Activated T-cell treated with anti-CD3 and anti-CD28 coated beads, Interleukin-2, amount 50 U/mL, for 48 hours (primary cell): ENCODE measurements at places on chromosomes 2 and 18.

DNA sequence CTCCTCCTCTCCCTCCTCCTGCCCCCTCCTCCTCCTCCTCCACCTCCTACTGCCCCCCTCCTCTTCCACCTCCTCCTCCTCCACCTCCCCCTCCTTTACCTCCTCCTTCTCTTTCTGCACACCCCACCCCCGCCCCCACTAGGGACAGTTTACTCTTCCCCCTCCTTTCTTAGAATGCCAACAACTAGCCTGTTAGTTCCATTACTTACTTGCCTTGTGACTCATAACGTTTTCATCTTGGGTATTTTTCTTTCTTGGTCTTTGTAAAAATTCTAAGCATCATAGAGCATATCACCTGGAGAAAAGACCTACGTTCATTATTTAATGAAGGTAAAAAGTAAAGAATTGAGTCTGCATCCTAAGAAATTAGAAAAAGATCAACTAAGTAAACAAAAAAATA, 165.3 kb downstream of the NEDD4L start:
- no peak for DNase-seq

DNA sequence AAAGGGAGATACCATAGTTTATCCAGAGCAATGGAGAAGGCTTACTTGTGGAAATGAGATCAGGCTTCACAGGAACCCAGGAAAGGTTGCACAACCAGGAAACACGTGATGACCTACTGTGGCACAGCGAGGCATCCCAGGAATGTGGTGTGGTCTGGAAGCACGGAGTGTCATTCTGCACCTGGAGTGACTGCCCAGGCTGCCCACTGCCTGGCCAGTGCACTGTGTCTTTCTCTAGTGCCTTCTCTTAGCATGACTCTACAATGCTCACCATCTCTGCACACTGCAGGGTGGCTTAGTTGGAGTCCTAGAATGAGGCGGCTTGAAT, 48.9 kb downstream of the CHST9 start:
- no peak for DNase-seq

DNA sequence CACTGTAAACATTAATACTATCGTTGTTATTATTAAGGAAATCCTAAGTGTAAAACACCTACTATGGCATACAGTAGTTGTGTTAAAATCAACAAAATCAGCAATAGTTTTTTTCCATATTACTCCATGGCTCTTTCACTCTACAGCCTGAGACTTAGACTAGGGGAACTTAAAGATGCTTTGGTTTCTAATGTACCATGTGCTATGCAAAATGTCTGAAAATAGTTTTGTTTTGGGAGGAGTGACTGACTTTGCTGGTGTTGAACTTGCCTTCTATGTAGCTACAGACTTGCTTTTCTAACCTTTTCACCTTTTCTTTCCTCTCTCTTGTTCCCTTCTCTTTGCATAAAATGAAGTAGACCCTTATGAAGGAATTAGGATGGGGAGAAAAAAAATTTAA, 159.0 kb upstream of the CCDC195 start:
- DNase-seq: no peak

- peak; percentile 84 for DNase-seq
Measured at GRCh38 chr18:3665780-3666525, 216.0 kb downstream of the TGIF1 start.

DNA sequence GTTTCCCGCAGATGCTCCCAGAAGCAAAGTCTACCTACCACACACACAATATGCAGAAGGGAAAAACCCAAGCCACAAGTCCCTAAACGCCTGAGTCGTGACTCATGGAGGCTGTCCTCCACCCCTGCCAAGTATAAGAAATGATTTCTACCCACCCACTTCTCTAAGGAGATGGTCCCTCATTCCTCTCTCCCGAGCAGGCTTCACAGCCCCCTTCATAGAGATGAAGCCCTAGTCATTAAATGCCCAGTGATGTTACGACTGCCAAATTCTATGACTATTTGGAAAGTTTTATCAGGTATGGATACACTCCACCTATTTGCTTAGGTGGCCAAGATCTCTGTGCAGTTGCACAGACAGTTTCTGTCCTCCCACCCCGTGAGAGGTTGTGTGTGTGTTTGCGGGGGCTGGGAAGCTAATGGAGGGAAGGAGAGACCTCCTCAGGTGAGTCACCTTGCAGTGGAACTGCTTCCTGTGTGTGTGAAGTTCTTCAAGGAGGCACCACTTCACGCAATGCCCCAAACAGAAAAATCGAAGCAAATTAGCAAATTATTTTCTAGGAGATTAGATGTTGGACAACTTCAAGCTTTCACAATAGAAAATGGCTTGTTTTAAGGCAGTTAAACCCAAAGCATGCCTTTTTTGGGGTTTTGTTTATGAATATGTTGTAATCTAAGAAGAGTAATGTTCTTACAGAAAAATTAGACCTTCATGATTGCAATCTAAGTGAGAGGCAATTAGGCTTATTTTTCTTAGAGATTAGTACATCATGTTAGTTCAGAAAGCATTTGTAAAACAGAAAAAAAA, 175.2 kb downstream of the TGIF1 start:
- peak; percentile 81 for DNase-seq

DNA sequence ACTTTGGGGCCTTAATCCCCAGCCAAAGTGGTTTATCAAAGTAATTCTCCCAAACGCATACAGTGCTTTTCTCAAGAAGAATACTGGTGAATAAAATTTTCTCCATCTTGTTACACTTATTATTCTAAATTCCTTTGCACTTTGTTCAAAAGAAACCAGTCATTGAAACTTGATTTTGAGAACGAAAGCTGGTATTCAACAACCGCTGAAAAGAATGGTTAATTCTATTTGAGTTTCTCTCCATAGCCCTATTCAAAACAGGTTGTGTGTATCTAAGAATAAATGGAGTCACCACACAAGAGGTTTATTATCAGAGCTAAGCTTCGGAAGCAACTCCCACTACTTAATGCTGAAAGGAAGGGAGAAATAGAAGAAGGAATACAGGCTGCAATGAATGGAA, 117.7 kb downstream of the C1D start:
- no peak for DNase-seq

DNA sequence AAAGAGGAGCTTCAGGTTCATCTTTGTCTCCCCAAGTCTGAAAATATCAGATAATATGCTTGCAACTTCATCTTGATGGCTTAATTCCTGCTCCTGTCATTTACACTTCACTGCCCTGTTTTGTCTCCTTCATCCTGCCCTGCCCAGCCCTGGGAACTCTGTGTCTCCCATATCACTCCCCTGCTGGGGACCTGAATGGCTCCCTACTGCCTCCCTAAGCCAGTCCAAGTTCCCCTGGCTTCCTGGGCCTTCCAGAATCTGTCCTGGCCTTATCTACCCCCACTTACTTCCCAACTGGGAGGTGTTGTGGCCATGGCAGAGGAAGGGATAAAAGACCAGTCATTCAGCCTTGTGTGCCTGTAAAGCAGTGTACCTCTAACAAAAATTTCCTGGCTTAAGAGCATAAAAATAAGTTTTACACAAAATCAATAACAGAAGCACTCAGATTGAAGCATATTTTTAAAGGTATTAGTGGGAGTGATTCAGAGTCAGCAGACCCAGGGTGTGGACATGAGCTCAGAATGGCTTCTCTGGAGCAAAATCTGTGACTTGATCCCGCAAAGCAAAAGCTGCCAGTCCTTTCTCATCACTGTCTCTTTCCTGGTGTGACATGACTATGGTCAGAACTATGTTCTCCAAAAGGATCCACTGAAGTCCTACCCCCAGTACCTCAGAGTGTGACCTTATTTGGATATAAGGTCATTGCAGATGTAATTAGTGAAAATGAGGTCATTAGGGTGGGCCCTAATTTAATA, 59.1 kb downstream of the INO80C start:
- DNase-seq: no peak

GRCh38 chr18:40752316-40752715, 1202.7 kb upstream of the PIK3C3 start:
- no peak for DNase-seq

- peak; percentile 13 for DNase-seq
Measured at GRCh38 chr2:128327180-128327964, 8.7 kb upstream of the HS6ST1 start.

- DNase-seq: no peak
Measured at GRCh38 chr2:10076988-10077527, 3.2 kb downstream of the CYS1 start.

DNA sequence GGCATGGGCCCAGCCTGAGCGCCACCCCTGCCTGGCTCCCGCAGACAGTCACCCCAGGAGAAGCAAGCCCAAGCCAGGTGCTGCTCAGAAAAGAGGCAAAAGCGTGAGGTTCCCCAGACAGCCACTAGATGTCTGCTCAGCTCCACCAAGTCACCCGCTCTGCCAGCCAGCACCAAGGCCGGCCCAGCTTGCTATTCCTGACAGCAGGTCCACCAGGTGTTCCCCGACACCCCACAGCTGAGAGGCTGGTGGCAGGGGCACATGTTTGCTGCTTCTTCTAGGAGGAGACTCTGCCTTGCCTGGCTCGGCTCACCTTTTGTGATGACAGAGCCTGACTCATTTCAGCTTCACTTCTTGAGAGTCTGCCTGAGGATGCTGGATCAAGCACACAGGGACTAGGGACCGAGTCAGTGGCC, 206.7 kb downstream of the MGAT5 start:
- peak; percentile 36 for DNase-seq

- no peak for DNase-seq
Measured at GRCh38 chr2:190911813-190912212, 31.2 kb downstream of the GLS start.

- peak; percentile 34 for DNase-seq
Measured at GRCh38 chr2:46230115-46230571, 67.1 kb upstream of the EPAS1 start.

DNA sequence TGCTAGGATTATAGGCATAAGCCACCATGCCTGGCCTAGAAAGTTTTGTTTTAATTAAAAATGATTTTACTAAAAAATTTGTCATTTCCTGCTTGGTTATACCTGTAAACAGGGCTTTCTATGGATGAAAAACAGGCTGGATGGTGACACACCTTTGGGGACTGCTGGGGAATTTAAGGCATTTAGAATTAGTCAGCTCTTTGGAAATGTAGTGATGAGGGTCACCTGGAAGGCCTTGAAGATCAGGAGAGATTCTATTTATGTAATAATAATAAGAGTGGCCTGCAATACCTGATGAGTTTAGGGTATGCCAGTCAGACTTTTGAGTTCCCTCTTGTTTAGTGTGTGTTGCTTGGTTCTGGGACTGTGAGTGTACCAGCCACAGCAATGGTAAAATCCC, 51.1 kb downstream of the RALBP1 start:
- no peak for DNase-seq
